ENCODE measurements at places on chromosomes 4 and X. TPM values are rescaled to one million over a fixed set of nuclear protein-coding genes. Genes with fewer than 3 reads are reported as not detected.

GRCh38 chr4:110487873-110488272 lies 11.9 kb downstream of the ENPEP start:
- peak; percentile 79 for DNase-seq
- no peak overlapping the region for H3K27ac ChIP-seq
- no peaks in the 10 kb centered on the region for H3K36me3 ChIP-seq
- H3K4me1 ChIP-seq = peaks cover 40% of the 10 kb centered on the region

DNA sequence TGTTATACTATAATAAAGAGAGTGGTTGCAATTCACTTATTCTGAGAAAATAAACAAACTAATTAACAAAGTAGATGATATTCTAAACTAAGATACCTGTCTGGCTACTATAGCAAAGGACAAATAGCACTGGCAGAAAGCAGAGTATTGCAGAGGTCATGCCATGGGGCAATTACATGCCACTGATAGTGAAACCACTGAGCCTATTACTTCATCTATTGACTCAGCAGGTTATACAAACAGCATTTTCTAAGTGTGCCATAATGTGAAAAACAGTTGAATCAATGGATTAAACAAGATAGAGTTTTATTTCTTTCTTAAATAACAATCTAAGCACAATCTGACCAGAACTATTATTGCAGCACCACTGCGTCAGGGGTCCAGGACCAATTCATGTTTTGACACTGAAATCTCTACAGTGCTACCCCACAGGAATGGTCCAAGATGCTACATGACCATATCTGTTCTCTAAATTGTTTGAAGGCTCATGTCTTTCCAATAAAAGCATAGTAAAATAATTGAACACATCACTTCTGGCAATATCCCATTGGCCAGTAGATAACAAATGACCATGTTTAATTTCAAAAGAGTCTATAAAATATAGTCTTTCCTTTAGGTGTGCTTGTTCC lies 389.5 kb upstream of the GRID2 start:
- no peak overlapping the region for H3K27ac ChIP-seq
- no peaks in the 10 kb centered on the region for H3K27me3 ChIP-seq
- no peaks in the 10 kb centered on the region for H3K4me1 ChIP-seq
- no peak overlapping the region for H3K4me3 ChIP-seq
- no peaks in the 10 kb centered on the region for H3K36me3 ChIP-seq
- DNase-seq = no peak

GRCh38 chr4:6710282-6710681 lies 617 bp upstream of the MRFAP1L1 start:
- peak overlapping the region; percentile 72 for H3K4me3 ChIP-seq
- no peak for DNase-seq
- H3K36me3 ChIP-seq = peaks cover 10% of the 10 kb centered on the region
- H3K4me1 ChIP-seq = peaks cover 17% of the 10 kb centered on the region
- H3K27ac ChIP-seq = peak overlapping the region; percentile 65

Gene SMARCA1
- 56.9 TPM for total RNA-seq

Gene ZNF141
- total RNA-seq = 27.7 TPM

GRCh38 chr4:139465922-139466321 lies 12.0 kb downstream of the RAB33B start:
- no peaks in the 10 kb centered on the region for H3K27me3 ChIP-seq
- H3K4me3 ChIP-seq = no peak overlapping the region
- no peaks in the 10 kb centered on the region for H3K4me1 ChIP-seq

- H3K4me3 ChIP-seq = no peak overlapping the region
- DNase-seq = no peak
- no peaks in the 10 kb centered on the region for H3K4me1 ChIP-seq
- no peak overlapping the region for H3K27ac ChIP-seq
These were observed 89.0 kb downstream of the TRIML1 start for GRCh38 chr4:188228279-188228678.

DNA sequence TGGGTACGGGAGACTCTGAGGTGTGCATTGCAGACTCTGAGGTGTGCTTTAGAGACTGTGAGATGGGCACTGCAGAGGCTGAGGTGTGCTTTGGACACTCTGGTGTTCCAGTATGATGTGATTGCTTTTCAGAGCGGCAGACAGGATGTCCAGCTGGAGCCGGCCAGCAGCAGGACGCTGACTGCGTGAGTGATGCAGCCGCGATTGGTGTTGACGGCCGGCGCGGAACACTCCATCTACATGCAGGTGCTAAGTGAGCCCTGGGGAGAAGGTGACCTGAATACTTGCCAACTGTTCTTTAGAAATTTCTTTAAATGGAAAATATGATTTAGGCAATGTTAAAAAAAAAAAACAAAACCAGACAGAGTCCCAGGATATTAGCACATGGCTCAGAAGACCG lies 103.1 kb upstream of the PPP2R3B start:
- no peak for DNase-seq
- H3K27ac ChIP-seq = no peak overlapping the region
- no peaks in the 10 kb centered on the region for H3K27me3 ChIP-seq
- no peaks in the 10 kb centered on the region for H3K4me1 ChIP-seq

GRCh38 chr4:128775916-128776315 lies 33.6 kb upstream of the JADE1 start:
- no peak overlapping the region for H3K4me3 ChIP-seq
- H3K4me1 ChIP-seq = peaks cover 16% of the 10 kb centered on the region
- no peaks in the 10 kb centered on the region for H3K36me3 ChIP-seq
- no peak overlapping the region for H3K27ac ChIP-seq

Gene PAGE2B
- not detected for total RNA-seq

Gene CRMP1
- 83.4 TPM for total RNA-seq

GRCh38 chr4:143308377-143308776 lies 28.3 kb upstream of the GAB1 start:
- no peak for DNase-seq
- no peak overlapping the region for H3K27ac ChIP-seq
- no peaks in the 10 kb centered on the region for H3K36me3 ChIP-seq
- no peak overlapping the region for H3K4me3 ChIP-seq
- H3K27me3 ChIP-seq = no peaks in the 10 kb centered on the region

GRCh38 chr4:14152834-14153519 lies 525.5 kb upstream of the BOD1L1 start:
- peaks cover 18% of the 10 kb centered on the region for H3K4me1 ChIP-seq
- H3K4me3 ChIP-seq = no peak overlapping the region
- no peak for DNase-seq

- no peaks in the 10 kb centered on the region for H3K4me1 ChIP-seq
- H3K27me3 ChIP-seq = no peaks in the 10 kb centered on the region
- H3K4me3 ChIP-seq = no peak overlapping the region
- no peaks in the 10 kb centered on the region for H3K36me3 ChIP-seq
- H3K27ac ChIP-seq = no peak overlapping the region
- no peak for DNase-seq
These were observed 1001.2 kb downstream of the STIM2 start for GRCh38 chr4:27861802-27862201.

GRCh38 chr4:76381986-76382385 lies 39.0 kb downstream of the CCDC158 start:
- no peak overlapping the region for H3K27ac ChIP-seq
- no peaks in the 10 kb centered on the region for H3K4me1 ChIP-seq
- no peaks in the 10 kb centered on the region for H3K27me3 ChIP-seq
- no peak overlapping the region for H3K4me3 ChIP-seq
- no peak for DNase-seq
- no peaks in the 10 kb centered on the region for H3K36me3 ChIP-seq

Gene USP17L12
- not detected for total RNA-seq

DNA sequence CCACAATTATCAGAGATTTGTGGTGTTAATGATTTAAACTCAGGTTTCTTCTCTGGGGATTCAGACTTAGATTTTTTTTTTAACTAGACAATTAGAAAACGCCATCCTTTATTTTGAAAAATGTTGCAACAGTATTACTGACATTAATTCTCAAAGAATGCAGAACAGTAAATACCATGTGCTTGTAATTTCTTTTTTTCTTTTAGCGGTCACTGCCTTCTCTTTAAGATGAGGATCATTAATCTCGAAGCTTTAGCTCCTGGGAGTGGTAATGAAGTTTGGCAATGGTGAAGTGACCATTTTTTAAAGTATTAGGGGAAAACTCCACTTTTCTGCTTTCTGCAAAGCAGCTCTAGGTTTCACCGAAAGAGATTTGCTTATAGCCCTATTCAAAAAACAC lies 164.0 kb upstream of the MBNL3 start:
- peaks cover 5% of the 10 kb centered on the region for H3K27me3 ChIP-seq
- H3K4me3 ChIP-seq = no peak overlapping the region
- H3K36me3 ChIP-seq = no peaks in the 10 kb centered on the region
- no peaks in the 10 kb centered on the region for H3K4me1 ChIP-seq
- DNase-seq = no peak

- no peak overlapping the region for H3K27ac ChIP-seq
- H3K4me1 ChIP-seq = no peaks in the 10 kb centered on the region
- H3K36me3 ChIP-seq = no peaks in the 10 kb centered on the region
- H3K27me3 ChIP-seq = no peaks in the 10 kb centered on the region
- H3K4me3 ChIP-seq = no peak overlapping the region
These were observed 55.2 kb downstream of the HPGD start for GRCh38 chr4:174467107-174467506.

DNA sequence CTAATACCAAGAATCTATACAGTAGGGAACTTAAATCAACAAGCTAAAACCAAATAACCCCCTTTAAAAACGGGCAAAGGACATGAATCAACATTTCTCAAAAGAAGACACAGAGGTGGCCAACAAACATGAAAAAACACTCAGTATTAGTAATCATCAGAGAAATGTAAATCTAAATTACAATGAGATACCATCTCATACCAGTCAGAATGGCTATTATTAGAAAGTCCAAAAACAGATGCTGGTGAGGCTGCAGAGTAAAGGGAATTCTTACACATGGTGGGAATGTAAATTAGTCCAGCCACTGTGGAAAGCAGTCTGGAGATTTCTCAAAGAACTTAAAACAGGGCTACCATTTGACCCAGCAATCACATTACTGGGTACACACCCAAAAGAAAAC lies 167.8 kb downstream of the PACRGL start:
- no peak overlapping the region for H3K4me3 ChIP-seq
- H3K27ac ChIP-seq = no peak overlapping the region
- DNase-seq = no peak
- H3K27me3 ChIP-seq = peaks cover 48% of the 10 kb centered on the region
- H3K36me3 ChIP-seq = no peaks in the 10 kb centered on the region

DNA sequence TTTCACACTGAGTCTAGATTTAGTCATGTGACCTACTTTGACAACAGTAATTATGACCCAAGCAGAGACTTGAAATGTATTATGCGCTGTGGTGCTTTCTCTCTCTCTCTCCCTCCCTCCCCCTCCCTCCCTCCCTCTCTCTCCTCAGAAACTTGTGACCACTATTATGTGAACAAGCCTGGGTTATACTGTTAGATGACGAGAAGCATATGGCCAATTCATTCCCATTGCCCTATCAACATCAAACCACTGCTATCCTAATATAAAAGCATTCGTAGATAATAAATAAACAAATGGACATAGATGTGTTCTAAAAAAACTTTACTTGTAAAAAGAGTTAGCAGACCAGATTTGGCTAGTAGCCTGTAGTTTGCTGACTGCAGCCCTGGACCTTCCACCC lies 18.2 kb downstream of the FTHL17 start:
- no peaks in the 10 kb centered on the region for H3K4me1 ChIP-seq
- H3K27ac ChIP-seq = no peak overlapping the region
- DNase-seq = no peak

DNA sequence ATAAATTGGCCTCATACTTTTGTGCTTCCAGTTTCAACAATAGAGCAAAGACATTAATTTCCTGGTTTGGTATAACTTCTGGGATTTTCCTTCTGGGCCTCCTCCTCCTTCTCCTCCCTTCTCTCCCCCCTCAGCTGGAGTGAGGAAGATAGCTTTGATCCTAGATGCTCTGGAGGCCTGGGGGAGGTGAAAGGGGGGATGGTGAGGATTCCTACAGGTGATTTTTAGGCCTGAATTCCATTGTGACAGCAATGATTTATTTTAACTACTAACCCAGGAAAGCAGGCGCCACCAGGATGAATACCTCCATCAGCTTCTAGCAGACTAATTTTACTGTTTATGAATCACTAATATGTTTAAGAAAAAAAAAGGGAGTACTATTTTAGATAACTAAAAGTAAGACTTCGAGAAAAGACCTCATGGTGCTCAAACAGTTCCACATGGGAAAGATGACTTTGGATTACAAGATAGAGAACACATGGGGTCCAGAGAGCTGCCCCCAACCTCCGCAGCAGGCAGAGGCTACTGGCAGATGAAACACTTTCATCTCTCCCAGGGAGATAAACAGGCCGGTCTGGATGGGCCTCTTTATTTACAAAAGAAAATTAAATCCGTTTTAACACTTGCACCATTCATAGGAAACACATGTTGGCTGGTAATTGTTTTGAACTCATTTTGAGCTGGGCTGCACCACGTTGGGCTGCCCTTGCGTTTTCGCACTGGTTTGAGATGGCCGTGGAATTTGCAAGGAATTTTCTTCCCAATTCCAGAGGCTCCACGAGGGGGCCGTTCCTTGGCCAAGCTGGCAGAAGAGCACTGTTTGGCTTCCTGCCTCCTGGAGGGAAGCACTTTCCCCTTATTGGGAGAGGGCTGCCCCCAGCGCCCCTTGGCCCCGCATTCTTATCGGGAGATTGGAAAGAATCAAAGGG lies 125.1 kb upstream of the STX18 start:
- peaks cover 10% of the 10 kb centered on the region for H3K4me1 ChIP-seq
- H3K4me3 ChIP-seq = no peak overlapping the region
- no peaks in the 10 kb centered on the region for H3K27me3 ChIP-seq
- DNase-seq = no peak
- no peaks in the 10 kb centered on the region for H3K36me3 ChIP-seq
- no peak overlapping the region for H3K27ac ChIP-seq

GRCh38 chr4:51842167-51842553 lies 793 bp upstream of the DCUN1D4 start:
- no peak for DNase-seq
- H3K36me3 ChIP-seq = no peaks in the 10 kb centered on the region
- no peaks in the 10 kb centered on the region for H3K4me1 ChIP-seq
- H3K27me3 ChIP-seq = no peaks in the 10 kb centered on the region
- peak overlapping the region; percentile 71 for H3K4me3 ChIP-seq
- no peak overlapping the region for H3K27ac ChIP-seq

GRCh38 chr4:103934178-103934789 lies 214.5 kb upstream of the TACR3 start:
- H3K4me1 ChIP-seq = no peaks in the 10 kb centered on the region
- H3K27me3 ChIP-seq = no peaks in the 10 kb centered on the region
- DNase-seq = peak; percentile 62
- H3K36me3 ChIP-seq = no peaks in the 10 kb centered on the region

- H3K4me1 ChIP-seq = peaks cover 3% of the 10 kb centered on the region
- no peak overlapping the region for H3K27ac ChIP-seq
- no peaks in the 10 kb centered on the region for H3K36me3 ChIP-seq
- DNase-seq = no peak
- no peak overlapping the region for H3K4me3 ChIP-seq
- H3K27me3 ChIP-seq = no peaks in the 10 kb centered on the region
These were observed 298.1 kb downstream of the ANKRD50 start for GRCh38 chr4:124414276-124415040.
